Activated CD8-positive, alpha-beta memory T cell treated with anti-CD3 and anti-CD28 coated beads, Interleukin-2, amount 50 U/mL, for 4 hours (primary cell): ENCODE measurements at places on chromosomes 12 and 14.
A peak's percentile ranks its signal among the peaks of the same experiment; 100 is the strongest.

GRCh38 chr12:109393437-109394345, 46.0 kb downstream of the MYO1H start:
- peak; percentile 26 for DNase-seq

GRCh38 chr14:64834965-64835364, 44.7 kb downstream of the SPTB start:
- no peak for DNase-seq

DNA sequence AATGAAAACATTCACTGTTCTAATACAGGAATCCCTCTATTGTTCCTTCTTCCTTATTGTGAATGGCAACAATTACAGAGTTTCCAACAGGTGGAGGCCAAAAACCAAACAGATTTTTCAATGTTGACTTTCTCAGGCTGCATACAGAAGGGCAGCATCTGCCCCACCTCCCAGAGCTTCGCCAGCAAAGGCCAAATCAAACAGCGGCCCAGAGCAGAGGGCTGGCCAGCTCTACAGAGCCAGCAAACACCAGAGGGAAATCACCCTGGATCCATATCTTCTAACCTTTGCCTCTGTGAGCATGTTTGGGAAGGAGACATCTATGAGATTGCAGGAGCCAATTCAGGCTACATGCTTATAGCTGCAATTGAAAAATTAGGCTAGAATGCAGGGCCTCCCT, 4.4 kb upstream of the CRACR2A start:
- DNase-seq: no peak

GRCh38 chr14:101370593-101371569, 190.4 kb upstream of the DIO3 start:
- DNase-seq: no peak

DNA sequence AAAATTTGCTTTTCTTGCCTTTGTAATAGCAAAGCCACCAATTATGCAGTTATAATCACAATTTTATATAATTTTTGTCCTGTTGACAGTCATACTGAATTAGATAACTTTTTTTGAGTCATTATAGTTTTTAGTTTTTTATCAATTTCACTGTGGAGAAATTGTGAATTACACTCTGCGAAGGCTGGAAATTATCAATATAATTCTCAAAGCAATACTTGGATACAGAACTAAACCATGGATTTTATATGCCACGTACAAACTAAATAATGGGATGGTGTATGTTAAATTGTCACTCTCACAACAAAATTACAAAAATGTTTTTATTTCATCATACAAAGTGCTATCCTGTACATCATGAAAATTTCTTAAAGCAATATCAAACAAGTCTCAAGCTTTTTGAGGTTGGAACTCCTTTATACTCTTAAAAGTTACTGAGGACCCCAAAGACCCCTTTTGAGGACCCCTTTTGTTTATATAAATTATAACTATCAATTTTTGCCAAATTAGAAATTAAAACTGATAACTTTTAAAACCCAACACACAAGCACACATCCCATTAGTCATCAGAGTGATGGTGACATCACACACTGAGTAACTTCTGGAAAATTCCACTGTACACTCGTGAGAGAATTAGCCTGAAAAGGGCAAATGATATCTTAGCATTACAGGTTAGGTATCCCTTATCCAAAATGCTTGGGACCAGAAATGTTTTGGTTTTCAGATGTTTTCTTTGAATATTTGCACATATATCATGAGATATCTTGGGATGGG, 19.8 kb upstream of the AQP2 start:
- no peak for DNase-seq

GRCh38 chr12:53113136-53113705, 9.9 kb downstream of the SOAT2 start:
- DNase-seq: no peak

GRCh38 chr14:92890830-92891588, 31.9 kb upstream of the CHGA start:
- no peak for DNase-seq
